ENCODE measurements at places on chromosomes 2 and 18.

DNA sequence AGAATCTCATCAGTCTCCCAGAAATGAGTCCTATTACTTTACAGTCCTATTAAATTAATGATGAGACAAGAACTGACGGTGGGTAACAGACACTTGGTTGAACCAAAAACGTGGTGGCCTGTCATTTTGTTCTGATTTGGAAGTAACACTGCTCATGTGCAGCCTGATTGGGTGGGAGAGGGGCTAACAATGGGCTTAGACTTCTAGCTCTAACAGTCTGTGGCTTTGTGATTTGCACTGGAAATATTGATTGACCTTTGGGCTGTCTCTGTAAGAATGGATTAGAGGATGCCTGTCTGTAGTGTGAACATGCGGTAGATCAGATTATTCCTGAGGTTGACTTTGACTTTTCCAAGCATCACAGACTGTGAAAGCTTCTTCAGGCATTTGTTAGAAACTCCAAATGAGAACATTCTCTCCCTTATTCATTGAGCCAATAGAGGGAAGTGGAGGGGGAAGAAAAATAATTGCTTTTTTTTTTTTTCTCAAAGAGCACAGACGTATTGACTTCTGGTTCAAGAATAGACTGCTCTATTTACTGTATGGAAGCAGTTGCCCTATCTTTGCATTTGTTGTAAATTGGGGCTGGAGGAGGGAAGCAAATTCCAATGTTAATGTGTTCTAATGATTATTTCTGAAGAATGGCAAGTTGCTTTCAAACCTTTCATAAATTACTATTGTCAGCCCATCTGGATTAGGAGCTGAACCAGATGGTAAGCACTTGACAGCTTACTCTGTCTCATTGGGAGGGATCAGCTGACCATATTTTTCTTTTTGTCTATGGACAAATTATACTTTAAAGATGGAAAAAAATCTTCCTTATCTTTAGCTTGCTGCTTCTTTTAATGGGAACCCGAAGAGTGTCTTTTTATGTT is 85.8 kb upstream of the TTN start:
- no peak for DNase-seq

GRCh38 chr18:35835833-35836232 is 136.6 kb upstream of the RMP24 start:
- DNase-seq = no peak

DNA sequence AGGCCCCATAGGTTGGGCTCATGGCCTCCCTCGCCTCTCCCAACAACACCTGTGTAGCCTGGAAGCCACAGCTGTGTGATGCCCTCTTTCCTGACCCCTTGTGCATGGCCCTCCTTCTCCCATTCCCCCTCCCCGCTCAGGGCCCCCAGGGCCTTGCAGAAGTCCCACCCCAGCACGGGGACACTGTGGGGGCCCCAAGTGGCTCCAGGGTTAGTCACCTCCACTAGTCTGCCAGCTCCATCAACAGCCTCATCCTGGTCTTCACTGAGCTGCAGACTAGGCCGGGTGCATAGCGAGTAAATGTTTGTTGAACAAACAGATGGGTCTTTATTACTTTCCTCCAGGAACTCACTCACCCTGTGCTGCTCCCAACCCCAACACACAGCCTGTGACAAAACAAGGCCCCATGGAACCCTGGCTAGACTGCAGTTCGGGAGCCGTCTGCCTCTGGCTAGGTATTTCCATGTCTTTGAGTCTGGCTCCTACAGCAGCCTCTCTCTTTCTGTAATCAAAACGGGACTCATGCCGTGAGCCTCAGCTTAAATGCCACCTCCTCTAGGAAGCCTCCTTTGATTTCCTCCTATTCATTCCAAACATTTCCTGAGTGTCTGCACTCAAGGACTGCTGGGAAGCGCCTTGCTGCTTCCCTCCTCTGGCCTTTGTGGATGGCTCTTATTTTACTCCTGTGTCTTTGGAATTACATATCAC is 109.9 kb upstream of the ID2 start:
- DNase-seq = no peak

GRCh38 chr2:239464166-239465016 is 63.6 kb upstream of the HDAC4 start:
- DNase-seq = no peak

GRCh38 chr2:238370094-238370822 is 49.9 kb downstream of the TRAF3IP1 start:
- no peak for DNase-seq

Measured in stimulated activated CD8-positive, alpha-beta memory T cell treated with anti-CD3 and anti-CD28 coated beads, Interleukin-4, amount 100 ng/mL, for 24 hours (primary cell).